ENCODE measurements at places on chromosomes 5 and 9.

DNA sequence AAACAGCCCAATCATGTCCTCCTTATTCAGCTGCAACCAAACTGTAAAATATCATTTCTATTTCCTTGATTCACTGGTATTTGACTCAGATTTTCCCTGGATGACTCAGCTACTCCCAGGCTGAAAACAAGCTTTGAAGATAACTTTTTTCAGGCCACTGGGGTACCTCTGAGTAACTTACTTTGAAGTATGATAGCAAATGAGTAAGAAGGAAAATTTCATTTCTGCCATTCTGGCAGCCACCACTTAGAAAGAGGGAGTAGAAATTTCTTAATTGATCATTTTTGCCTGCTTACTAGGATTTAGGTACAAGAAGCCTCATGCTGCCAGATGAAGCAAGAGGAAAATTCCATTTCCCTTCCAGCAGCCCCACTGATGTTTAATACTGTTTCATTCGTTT lies 247.4 kb downstream of the PRELID2 start:
- H3K4me3 ChIP-seq, result no peak overlapping the region
- DNase-seq, result no peak
- H3K4me1 ChIP-seq, result peaks cover 15% of the 10 kb centered on the region
- no peak overlapping the region for H3K27ac ChIP-seq
- H3K27me3 ChIP-seq, result no peaks in the 10 kb centered on the region
- no peaks in the 10 kb centered on the region for H3K36me3 ChIP-seq

- DNase-seq, result no peak
- H3K27ac ChIP-seq, result no peak overlapping the region
- H3K27me3 ChIP-seq, result no peaks in the 10 kb centered on the region
- no peak overlapping the region for H3K4me3 ChIP-seq
- H3K36me3 ChIP-seq, result no peaks in the 10 kb centered on the region
- no peaks in the 10 kb centered on the region for H3K4me1 ChIP-seq
Measured at GRCh38 chr5:117107859-117108258, 533.2 kb upstream of the SEMA6A start.

DNA sequence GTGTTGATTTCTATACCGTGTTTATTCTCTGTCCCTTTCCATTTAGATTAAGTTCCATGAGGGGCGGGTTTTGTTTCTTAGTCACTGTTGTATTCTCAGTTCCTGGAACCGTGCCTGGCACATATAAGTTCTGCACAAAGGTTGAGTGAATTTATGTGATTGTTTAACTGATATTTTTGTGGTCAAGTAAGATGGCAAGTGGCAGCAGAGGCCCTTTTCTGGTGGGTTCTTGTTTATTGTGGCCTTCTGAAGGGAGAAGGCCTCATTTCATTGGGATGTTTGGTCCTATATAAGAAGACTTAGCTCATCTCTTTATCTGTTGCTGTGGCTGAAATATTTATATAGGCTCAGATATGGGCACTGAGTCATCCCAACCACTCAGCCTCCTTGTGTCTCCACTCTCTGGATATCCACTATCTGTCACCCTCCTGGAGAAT lies 262.5 kb downstream of the PSAT1 start:
- no peak overlapping the region for H3K4me3 ChIP-seq
- H3K27me3 ChIP-seq, result no peaks in the 10 kb centered on the region
- no peak overlapping the region for H3K27ac ChIP-seq

GRCh38 chr5:79974886-79975285 lies 16.2 kb downstream of the MTX3 start:
- no peaks in the 10 kb centered on the region for H3K27me3 ChIP-seq
- no peak overlapping the region for H3K27ac ChIP-seq
- H3K4me1 ChIP-seq, result no peaks in the 10 kb centered on the region
- no peaks in the 10 kb centered on the region for H3K36me3 ChIP-seq
- DNase-seq, result no peak

DNA sequence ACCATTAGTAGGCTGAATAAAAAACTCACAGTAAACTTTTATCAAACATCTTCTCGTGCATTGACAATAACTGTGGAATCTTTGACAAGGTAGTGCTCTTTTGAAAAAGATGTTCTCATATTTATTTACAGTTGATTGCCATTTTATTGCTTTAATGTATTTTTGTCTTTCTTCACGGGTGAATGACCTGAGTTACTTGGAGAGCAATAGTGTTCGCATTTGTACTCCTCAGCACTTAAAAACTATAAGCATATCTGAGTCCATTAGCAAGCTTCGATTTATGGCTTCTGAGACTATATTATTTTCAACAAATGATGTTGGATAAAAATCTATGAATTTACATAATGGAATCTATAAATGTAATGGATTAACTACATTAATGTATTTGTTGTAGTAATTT lies 1012.3 kb downstream of the CDH9 start:
- DNase-seq, result no peak
- no peaks in the 10 kb centered on the region for H3K4me1 ChIP-seq
- no peaks in the 10 kb centered on the region for H3K27me3 ChIP-seq
- H3K36me3 ChIP-seq, result no peaks in the 10 kb centered on the region
- no peak overlapping the region for H3K4me3 ChIP-seq

- no peak overlapping the region for H3K4me3 ChIP-seq
- H3K27me3 ChIP-seq, result no peaks in the 10 kb centered on the region
- no peaks in the 10 kb centered on the region for H3K36me3 ChIP-seq
Measured at GRCh38 chr5:40676613-40677343, 2.9 kb upstream of the PTGER4 start.

DNA sequence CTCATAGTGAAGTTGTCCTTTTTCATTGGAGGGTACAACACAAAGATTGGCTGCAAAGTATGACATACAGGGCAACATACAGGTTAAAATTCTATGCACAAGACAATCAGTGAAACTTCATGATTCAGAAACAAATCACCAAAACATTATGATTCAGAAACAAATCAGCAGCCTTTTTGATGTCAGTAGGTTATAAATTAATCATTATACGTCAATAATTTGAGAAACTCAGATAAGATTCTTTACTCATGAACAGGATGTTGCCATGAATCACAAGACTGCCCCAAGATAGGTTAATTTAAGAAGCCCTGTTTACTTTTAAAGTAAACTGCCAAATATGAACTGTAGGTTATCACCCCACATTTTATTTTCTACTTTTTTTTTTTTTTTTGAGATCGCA lies 62.2 kb upstream of the IL33 start:
- no peak overlapping the region for H3K4me3 ChIP-seq
- DNase-seq, result no peak
- no peak overlapping the region for H3K27ac ChIP-seq

Measured in esophagus squamous epithelium (tissue), 5 donors.